Fibroblast of villous mesenchyme (primary cell): ENCODE measurements at places on chromosomes 7 and 10. TPM values are rescaled to one million over a fixed set of nuclear protein-coding genes. Genes with fewer than 3 reads are reported as not detected.
A peak's percentile ranks its signal among the peaks of the same experiment; 100 is the strongest.

The ITGA8 gene
- 1.3 and 3.2 TPM in 2 replicates for total RNA-seq

The MMRN2 gene
- total RNA-seq = 0.86 and 2.3 TPM in 2 replicates

The PDE1C gene
- 4.7 and 6.8 TPM in 2 replicates for total RNA-seq

The MAGI2 gene
- total RNA-seq = 20.0 and 24.6 TPM in 2 replicates

The SLC13A1 gene
- total RNA-seq = not detected in 2 replicates

The MCM10 gene
- 7.8 and 8.1 TPM in 2 replicates for total RNA-seq

The ALOX5 gene
- not detected in 2 replicates for total RNA-seq

The AKR1C4 gene
- not detected in 2 replicates for total RNA-seq

The PDE6C gene
- not detected in 2 replicates for total RNA-seq

- DNase-seq = no peak
Measured at GRCh38 chr10:128230401-128230800, 104.2 kb upstream of the MKI67 start.

- no peak for DNase-seq
Measured at GRCh38 chr10:28284126-28284525, 18.7 kb downstream of the MPP7 start.

- DNase-seq = no peak
Measured at GRCh38 chr7:120838281-120838682, 19.7 kb downstream of the TSPAN12 start.

GRCh38 chr7:46859963-46860475, 721.9 kb downstream of the TNS3 start:
- DNase-seq = no peak

DNA sequence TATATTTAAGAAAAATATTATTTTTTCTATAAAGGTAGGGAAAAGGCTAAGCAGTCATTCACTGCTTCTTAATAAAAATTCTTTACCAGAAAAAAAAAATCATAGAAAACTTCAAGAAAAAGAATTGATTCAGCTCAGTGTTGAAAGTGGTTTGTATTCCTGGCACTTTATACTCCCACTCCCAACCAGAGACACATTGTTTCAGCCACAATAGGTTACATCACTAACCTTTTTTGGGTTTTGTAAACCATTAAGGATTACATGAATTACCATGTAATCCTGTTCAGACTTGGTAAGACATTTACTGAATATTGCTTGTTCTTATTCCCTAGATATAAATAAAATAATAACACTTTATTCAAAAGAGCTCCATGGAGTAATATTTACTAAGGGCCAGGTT, 46.6 kb downstream of the MINPP1 start:
- DNase-seq = no peak

DNA sequence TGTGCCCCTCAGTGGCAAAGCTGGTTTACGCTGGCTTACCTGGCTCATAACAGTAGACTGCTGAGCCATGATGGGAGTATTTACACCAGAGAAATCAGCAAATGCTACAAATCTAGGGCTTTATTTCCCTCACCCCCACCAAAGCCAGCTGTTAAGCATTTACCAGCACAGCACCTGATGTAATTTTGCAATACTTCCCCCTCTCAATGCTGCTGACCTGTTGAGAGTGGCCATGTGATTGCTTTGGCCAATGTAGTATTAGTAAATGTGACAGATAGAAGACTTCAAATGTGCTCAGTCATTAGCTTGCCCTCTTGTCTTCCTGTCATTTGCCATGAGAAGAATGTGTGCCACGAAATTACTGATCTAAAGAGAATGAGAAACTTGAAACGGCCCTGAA, 46.6 kb downstream of the HERPUD2 start:
- DNase-seq = peak; percentile 11

GRCh38 chr7:120054376-120055100, 218.4 kb upstream of the KCND2 start:
- peak; percentile 55 for DNase-seq

- DNase-seq = no peak
Measured at GRCh38 chr7:29496355-29497020, 67.1 kb upstream of the PRR15 start.

GRCh38 chr10:62183442-62183841, 85.2 kb downstream of the RTKN2 start:
- DNase-seq = no peak

- DNase-seq = no peak
Measured at GRCh38 chr7:138625849-138626230, 75.3 kb downstream of the SVOPL start.

DNA sequence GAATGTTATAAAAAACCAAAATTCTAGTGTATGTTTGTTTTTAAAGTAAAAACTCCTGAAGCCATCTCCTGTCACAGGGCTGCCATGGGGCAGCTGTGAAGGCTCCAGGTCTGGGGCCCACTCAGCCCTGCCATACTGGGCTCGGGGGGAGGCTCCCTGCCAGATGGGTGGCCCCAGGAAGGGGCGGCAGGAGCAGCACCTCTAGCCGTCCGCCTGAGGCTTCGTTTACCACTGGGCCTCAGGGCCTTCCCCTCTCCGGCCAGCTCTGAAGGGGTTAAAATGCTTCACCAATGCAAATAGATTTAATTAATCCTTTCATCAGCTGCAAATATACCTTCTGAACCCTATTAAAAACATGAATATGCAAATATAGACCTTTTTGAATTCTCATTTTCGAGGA, 139.0 kb downstream of the ELFN1 start:
- DNase-seq = no peak

- DNase-seq = no peak
Measured at GRCh38 chr10:62691336-62691735, 113.2 kb upstream of the ADO start.

DNA sequence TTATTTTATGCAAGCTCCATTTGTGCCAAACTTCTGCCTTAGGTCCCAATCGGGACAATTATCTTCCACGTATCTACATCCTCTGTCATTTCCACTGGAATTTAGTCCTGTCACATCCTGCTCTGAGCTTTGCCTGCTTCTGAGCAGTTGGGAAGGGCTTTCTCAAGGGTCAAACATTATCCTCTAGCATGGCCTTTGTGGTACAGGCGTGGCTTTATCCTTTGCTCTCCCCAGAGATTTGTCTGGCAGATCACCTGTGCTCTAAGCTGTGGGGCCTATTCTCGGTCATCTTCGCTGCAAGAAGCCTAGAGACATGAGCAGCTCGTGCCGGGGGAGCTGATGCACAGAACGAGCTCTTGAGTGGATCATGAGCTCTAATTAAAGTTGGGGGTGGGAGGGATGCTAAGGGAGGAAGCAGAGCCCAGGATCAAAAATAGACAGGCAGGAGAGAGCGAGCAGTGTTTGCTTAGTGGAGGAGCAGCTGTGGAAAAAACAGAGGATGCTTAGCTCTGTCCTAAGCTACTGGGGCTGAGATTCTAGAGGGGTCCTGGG, 19.8 kb upstream of the TMEM273 start:
- DNase-seq = no peak

DNA sequence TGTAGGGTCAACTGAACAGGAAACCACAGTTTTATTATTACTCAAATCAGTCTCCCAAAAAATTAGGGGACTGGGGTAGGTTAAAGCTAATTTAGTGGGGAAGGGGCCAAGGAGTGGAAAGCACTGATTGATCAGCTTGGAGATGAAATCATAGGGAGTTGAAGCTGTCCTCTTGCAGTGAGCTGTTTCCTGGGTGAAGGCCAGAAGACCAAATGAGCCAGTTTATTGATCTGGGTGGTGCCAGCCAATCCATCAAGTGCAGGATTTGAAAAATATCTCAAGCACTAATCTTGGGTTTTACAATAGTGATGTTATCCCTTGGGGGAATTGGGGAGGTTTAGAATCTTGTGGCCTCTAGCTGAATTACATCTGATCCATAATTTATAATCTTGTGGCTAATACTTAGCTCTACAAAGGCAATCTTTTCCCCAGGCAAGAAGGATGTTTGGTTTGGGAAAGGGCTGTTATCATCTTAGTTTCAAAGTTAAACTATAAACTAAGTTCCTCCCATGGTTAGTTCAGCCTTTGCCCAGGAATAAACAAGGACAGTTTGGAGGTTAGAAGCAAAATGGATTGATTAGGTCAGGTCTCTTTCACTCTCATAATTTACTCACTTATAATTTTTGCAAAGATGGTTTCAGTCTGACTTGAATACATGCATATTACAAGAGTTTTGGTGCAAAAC, 773.5 kb downstream of the XPNPEP1 start:
- no peak for DNase-seq

DNA sequence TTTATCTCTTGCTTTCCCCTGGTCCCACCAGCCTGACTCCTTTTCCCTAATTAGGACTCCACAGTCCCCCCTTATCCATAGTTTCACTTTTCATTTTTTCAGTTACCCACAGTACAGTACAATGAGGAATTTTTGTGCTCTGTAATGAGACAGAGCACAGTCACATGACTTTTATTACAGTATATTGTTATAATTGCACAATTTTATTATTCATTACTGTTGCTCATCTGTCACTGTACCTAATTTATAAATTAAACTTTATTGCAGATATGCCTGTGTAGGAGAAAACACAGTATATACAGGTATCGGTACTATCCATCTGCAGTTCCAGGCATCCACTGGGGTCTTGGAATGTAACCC, 125.4 kb downstream of the KCNMA1 start:
- DNase-seq = no peak

DNA sequence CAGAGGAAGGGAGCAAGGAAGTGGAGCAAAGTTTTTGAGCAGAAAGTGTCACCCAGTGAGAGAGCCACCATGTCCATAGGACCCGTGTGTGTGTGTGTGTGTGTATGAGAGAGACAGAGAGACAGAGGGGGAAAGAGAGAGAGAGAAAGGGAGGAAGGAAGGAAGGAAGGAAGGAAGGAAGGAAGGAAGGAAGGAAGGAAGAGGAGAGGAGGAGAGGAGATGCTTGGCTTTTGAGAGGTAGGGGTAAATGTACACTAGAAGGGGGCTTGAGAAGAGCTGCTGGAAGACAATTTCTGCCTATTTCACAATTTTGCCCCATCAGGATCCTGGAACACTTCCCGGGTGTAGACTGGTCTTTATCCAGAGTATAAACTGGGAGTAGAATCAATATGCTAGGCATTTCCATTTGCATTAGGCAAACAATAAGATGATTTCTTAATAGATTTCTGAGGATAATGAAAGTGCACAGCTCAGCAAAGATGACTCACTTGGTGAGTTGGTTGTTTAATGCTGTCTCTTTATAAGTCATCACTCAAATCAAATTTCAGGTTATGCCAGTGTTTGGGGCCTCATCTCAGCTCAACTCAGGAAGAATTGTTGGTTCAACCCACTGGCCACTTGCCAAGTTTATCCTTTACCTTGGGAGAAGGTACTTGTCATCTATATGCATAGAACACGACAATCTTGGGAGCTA, 70.0 kb upstream of the FAM13C start:
- DNase-seq = no peak

- peak; percentile 41 for DNase-seq
Measured at GRCh38 chr7:142880876-142881505, 4.6 kb downstream of the TRPV6 start.

DNA sequence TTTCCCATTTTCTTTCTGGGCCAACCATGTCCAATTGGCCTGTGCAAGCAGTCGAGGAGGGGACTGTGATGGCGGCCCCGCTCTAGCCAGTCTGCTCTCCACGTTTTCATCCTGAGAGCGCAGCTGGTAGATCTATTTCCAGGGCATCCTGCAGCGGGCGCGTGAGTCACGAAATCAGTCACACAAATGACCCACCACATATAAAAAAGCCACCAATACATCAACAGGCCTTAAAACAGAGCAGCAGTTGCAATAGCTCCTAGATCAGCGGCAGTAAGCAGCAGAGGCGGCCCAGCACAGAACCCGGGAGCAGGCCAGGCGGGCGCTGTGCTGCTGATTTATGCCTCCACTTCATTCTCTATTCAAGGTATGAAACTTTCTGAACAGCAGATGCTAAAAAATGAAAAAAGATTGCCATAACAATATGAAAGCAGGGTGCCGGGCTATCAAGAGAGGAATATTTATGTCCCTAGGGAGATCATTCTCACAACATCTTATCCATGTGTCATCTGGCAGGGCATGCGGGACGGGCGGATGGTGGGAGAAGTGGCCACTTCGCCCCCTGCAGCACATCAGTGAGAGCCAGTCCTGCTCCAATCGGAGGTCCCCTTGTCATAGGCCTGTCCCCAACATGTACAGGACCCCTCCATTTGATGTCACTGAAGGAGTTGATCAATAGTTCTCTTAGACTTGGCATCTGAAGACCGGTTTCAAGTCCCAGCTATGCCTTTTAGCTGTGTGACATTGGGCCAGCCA, 98.0 kb upstream of the GPR26 start:
- DNase-seq = no peak

- peak; percentile 30 for DNase-seq
Measured at GRCh38 chr10:118569241-118569881, 26.1 kb downstream of the PRLHR start.
